ENCODE measurements at places on chromosomes 3 and 15.

DNA sequence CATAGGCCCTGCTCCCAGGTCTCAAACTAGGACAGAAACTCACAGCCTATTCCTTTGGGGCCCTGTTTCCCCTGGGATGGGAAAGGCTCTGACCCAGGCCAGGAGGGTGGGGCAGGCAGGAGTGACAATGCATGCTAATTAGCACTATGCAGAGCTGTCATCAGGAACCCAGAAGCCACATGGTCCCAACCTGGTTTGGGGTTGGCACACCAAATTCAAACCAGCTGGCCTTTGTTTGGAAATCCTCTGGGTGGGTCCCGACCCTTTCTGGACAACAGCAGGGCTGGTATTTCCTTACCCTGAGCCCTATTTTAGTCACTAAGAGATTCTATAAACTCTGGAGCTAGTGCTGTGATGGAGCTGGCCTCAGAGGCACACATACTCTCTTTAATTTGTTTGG lies 166.2 kb downstream of the LRTM1 start:
- DNase-seq, result no peak

DNA sequence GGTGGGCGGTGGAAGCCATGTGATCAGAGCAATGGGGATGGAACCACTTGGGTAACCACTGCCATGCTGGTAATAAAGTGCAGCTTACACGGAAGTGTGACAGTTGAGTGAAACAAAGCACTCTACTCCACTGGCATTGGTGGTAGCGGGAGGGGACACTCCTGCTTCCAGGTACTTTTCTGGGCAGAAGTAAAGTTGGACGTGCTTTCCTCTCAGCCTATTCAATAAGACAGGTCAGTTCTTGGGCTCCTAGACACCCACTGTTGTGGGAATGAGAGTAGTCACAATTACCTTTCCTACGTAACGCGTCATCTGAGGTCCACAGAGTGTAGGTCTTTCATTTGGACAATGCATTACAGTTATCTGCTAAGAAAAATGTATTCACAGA lies 51.7 kb upstream of the CHD2 start:
- no peak for DNase-seq

GRCh38 chr3:27090275-27091041 lies 278.7 kb downstream of the NEK10 start:
- DNase-seq, result no peak

GRCh38 chr15:66239514-66239913 lies 14.0 kb downstream of the MEGF11 start:
- DNase-seq, result no peak

DNA sequence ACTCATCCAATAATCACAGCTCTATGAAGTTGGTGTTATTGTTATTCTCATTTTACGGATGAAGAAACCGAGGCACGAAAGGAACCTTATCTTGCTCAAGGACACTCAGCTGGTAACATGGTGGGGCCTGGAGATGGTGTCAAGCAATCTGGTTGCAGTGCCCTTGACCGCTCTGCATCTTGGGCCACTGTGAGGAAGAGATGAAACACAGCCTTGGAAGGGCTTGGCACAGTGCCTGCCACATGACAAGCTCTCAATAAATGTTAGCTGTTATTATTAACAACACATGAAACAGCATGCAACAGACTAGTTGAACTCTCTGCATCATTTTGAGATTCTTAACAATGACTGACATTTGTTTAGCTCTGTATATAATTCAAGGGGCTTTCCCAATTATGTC lies 10.1 kb upstream of the ITGA11 start:
- DNase-seq, result no peak

DNA sequence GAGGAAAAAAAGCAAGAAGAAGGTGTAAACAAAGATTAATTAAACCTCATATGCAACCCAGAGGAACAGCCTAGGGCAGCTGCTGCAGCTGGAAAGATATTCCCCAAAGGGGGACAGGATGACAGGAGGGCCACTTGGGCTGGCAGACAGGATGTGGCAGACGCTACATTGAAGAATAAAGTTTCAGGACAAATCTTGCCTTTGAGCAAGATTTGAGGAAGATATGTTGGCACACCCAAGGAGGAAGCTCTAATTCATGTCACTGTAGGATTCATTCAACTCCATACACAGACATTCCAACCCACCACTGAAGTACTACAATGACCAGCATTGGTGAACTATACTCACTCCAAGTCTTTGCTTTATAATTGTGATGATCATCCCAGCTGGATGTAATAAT lies 504.0 kb downstream of the SHQ1 start:
- DNase-seq, result no peak

- DNase-seq, result no peak
These were observed 24.4 kb downstream of the DTWD1 start for GRCh38 chr15:49645277-49645676.

DNA sequence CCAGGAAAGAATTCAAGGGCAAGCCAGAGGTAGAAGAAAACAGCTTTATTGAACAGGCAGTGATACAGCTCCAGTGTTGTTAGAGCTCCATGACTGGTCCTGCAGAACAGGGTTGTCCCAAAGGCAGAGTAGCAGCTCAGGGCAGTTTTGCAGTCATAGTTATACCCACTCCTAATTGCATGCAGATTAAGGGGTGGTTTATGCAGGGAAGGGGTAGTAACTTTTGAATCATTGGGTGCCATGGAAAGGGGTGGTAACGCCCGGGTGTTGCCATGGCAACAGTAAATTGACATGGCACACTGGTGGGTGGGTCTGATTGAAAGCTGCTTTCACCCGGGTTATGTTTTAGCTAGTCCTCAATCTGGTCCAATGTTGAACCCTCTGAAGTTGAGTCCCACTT lies 9.7 kb upstream of the RAB6B start:
- no peak for DNase-seq

- no peak for DNase-seq
These were observed 20.2 kb downstream of the CRABP1 start for GRCh38 chr15:78360367-78360801.

DNA sequence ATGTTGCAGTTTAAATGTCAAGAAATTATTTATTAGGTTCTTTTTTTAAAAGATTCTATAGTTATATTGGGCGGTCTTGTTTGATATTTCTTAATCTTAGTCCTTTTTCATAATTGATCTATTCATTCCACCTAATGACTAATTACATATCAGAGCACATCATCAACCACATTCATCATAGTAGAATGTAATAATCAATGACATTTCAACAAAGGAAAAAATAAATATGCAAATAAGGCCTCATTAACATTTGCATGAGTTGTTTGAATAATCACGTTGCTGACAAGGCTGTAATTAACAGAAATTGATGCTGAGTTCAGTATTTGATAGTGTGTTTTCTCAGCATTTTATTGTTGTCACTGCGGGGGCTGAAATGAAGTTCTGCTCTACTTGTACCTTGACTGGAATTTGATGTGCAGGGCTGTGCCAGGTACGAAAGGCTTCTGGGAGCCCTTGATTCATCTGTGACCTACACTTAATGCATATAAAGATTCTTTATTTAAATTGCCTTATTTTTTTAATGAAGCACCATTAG lies 215.7 kb downstream of the TCF12 start:
- no peak for DNase-seq

DNA sequence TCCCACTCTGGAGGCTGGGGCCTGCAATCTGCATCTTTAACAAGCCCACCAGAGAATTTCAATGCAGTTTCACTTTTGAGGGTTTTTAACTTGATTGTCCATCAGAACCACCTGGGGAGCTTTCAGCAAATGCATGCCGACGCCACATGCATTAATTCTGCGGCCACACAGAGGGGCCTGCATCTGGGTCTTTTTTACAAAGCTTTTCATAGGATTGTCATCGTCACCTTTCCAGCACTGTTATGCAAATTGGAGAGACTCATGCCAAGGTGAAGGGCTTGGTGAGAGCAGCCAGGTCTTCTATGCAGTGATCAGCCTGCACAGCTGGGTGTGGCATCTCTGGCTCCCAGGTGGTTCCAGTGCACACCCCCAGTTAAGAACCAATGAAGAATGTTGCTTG lies 143.0 kb upstream of the CTDSPL start:
- no peak for DNase-seq

DNA sequence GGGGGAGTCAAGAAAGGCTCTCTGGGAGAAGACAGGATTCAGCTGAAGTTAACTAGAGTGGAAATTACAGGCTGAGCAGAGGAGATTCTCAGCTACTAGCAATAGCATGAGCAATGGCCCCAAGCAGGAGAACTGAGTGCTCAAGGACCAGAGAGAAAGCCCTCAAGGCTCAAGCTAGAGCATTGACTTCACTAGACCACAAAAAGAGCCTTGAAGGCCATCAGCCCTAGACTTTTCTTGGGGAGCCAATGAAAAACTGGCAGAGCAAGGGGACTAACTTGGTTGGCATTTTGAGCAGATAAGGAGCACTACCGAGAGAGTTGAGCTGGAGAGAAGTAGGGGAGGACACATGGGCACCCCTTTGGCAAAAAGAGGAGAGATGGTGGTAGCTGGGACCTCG lies 277.6 kb downstream of the FEZF2 start:
- no peak for DNase-seq

DNA sequence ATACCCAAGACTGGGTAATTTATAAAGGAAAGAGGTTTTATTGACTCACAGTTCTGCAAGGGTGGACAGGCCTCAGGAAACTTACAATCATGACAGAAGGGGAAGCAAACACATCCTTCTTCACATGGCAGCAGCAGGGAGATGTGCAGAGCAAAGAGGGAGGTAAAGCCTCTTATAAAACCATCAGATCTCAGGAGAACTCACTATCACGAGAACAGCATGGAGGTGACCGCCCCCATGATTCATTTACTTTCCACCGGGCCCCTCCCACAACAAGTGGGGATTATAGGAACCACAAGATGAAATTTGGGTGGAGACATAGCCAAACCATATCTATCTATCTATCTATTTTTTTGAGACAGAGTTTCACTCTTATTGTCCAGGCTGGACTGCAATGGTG lies 5.4 kb downstream of the GDPGP1 start:
- no peak for DNase-seq

DNA sequence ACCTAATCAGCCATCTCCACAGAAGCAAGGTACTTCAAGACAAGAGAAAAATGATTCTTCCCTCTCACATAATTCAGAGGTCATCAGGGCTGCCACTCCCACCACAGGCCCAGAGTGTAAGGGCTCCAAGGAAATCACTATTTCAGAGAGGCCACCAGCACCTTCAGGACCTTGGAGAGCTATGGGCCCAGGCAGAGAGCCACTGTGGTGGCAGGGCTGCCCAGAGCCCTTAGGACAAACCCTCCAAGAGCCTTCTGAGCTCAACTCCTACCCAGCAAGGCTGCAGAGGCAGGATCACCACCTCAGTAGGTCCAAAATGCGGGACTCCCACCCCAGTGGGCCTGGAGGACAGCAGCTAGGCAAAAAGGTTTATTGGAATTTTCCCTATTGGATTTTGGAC lies 17.9 kb upstream of the FAN1 start:
- DNase-seq, result no peak

DNA sequence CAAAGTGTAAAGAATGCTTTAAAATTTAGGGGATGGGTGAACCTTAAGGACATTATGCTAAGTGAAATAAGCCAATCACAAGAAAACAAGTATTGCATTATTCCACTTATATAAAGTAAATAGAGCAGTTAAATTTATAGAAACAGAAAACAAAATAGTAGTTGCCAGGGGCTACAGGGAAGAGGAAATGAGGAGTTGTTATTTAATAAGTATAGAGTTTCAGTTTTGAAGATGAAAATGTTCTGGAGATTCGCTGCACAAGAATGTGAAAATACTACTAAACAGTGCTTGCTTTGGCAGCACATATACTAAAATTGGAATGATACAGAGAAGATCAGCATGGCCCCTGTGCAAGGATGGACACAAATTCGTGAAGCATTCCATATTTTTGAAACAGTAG lies 32.0 kb downstream of the DNAH12 start:
- no peak for DNase-seq

DNA sequence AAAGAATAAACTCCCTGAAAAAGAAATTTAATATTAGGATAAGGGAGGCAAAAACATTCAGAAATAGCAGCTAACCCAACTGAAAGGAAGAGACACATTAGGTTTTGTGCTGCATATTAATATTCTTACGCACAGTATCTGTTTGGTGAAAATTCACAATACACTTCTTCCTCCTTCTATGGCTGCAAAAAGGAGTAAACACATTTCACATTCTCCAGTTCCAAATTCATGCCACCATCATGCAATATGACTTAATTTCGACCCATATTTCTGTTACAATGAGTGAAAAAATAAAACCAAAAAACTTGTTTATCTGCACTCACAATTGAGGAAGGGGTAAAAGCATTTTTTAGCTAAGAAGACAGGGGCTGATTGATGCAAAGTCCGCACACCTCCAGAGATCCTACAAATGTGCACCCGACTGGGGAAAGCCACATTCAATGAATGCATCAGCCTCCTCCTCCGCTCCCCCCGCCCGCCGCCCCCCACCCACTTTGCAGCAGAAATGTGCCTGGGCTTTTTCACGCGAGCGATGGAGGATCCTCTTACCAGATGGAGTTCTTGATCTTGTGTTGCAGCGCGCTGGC lies 1.0 kb downstream of the RFX7 start:
- peak; percentile 53 for DNase-seq

DNA sequence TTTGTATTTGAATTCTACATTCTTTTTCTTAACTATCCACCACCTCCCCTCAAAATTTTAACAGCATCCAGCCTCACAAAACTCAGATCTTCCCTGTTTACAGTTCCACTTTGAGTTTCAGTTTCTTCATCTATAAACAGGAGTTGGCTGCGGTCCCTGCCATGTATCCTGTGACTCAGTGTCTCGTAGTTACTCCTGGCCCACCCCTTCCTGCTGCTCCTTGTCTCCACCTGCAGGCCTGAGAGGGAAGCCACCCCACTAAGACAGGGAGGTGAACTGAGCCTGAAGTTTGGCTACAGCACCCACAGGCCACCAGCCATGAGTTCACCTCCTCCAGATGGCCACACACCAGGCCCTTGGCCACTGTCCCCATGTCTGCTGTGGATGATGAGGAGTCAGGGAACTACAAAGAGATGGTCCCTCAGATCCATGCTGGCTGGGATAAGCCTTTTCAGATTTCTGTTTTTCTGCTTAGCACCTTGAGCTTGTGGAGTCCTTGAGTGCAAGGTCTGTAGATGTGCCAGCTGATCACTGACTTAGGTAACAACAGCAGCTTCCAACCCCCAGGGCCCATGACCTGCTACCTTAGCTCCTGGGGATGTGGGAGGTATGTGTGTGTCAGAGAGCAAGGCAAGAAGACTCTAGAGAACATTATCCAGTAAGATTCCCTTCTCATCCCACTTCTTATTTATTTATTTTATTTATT lies 37.5 kb downstream of the CD86 start:
- no peak for DNase-seq

DNA sequence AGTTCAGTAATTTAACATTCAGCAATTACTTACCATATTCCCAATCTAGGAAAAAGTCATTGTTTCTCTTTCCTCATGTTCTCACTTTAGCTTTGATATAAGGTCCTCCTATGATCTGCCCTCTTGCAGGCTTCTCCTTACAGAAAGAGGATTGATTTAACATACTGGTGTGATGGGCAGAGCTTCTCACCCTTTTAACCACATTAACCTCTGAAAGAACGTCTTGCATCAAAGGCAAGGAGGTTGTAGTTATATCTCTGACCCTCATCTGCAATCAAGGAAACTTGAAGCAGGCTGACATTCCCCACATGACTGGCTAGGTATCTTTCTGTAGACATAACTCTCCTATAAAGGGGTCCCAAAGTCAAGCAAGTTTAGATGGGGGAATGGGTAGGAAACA lies 39.5 kb downstream of the BTLA start:
- no peak for DNase-seq
